DMS53 (cell line): ENCODE measurements at places on chromosomes 7 and 10.

GRCh38 chr10:92810934-92811532, 37.3 kb upstream of the EXOC6 start:
- DNase-seq = no peak

- peak; percentile 71 for DNase-seq
These were observed 712.1 kb upstream of the NRP1 start for GRCh38 chr10:34046506-34047034.

GRCh38 chr10:104054430-104054829, 31.2 kb downstream of the COL17A1 start:
- no peak for DNase-seq

GRCh38 chr7:69801729-69802682, 203.7 kb downstream of the AUTS2 start:
- DNase-seq = no peak

GRCh38 chr7:15332956-15333355, 228.9 kb downstream of the AGMO start:
- DNase-seq = no peak

GRCh38 chr10:62079885-62080559, 178.5 kb downstream of the ARID5B start:
- DNase-seq = no peak

DNA sequence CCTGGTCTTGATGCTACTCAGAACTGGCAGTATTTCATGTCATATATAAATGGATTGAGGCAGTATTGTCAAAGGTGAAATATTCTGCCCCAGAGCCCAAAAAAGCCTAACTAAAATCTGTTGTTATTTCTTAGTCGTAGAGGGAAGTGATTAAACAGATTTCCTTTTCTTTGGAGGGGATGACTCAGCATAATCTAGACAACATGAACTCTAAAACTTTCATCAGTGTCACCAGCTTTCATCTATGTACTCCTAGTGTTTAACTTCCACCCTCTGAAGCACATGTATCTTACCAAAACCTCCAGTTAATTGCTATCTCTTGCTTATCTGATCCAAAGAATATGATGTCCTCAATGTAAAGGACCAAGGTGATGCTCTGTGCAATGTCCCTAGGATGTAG, 97.1 kb upstream of the ARID5B start:
- DNase-seq = no peak

GRCh38 chr7:80686576-80686975, 48.1 kb downstream of the CD36 start:
- no peak for DNase-seq

- DNase-seq = no peak
These were observed 2.9 kb downstream of the GPNMB start for GRCh38 chr7:23249486-23249885.

DNA sequence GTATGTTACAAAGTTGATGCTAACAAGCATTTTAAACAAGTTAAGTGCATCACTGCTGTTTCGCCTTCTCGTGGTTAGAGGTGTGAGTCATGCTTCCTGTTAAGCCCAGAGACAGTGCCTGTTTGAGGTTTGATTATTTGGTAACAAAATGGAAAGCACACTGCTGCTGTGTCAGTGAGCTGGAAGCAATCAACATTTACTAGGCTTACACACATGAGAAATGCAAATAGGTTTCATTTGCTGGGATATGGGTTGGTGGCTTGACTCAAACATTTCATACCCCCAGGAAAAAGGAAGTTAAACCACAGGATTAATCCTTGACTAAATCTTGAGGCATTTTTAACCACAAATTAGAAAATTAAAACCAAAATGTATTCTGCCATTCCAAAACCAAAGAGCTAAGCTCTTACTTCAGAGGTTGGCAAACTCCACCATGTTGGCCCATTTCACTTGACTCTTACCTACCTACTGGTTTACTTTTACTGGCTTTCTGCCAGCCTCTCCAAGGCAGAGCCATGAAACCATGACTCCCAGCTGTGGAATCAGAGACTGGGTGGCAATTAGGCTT, 139.2 kb downstream of the ETV1 start:
- DNase-seq = peak; percentile 91

DNA sequence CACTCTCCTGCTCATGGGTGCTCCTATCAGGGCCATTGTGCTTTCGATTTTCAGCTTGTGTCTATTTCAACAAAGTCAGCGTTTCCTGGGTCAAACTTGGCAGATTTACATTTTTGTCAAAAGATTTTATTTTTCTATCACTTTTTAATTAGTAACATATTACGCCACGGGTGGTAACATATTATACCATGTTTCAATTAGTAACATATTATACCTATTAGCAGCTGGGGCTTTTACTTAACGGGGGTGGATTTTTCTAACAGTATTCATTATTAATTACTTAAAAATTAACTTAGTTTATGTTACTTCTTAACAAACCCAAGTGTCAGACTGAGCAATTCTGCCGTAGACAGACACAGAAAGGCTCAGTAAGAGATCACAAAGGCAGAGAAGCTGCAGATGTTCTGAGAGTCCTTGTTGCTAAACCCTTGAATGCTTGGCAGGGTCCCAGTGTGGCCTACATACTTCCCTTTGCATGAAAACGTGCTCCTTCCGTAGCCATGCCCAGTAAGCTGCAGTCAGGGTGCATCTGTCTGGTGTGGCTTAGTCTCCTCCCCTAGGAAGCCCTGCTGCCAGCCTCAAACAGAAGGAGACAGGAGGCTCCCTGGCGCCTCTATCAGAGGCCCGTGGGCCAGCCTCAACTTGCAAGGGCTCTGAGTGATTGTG, 263.1 kb upstream of the CXCL12 start:
- no peak for DNase-seq

- DNase-seq = no peak
These were observed 244.8 kb upstream of the PPP2R2D start for GRCh38 chr10:131656009-131656408.

DNA sequence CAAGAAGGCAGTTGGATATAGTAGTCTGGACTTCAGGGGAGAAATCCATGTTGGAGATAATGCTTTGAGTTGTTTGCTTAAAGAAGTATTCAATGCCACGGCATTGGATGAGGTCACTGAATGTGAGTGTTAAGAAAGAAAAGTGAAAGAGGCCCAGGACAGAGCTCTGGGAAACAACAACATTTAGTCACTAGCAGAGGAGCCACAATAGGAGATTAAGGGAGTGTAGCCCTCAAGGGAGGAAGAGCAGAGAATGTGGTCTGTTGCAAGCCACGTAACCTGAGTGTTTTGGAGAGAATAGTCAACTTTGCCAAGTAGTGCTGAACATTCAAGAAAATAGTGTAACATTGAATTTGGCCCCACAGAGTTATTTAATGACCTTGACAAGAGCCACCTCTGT, 114.7 kb downstream of the MYO3A start:
- DNase-seq = no peak
